ENCODE measurements at places on chromosomes 3 and 15.

GRCh38 chr3:146308222-146308621, 57.3 kb upstream of the PLSCR4 start:
- no peak for DNase-seq

- DNase-seq = no peak
Measured at GRCh38 chr3:142489572-142490323, 41.9 kb upstream of the XRN1 start.

DNA sequence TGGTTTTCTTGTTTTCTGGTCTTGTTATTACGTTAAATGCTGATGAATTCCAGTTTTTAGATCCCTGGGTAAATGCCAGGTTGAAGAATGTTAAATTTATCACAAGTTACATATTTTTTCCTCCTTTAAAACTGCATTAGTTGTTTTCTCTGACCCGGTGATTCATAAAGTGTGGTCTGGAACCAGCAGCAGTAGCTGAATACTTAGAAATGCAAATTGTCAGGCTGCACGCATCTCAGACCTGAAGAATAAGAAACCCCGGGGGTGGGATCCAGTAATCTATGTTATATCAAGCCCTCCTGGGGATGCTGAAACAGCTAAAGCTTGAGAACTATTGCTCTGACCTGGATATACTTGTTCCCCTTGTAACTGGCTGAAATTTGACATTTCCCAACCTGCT, 69.1 kb downstream of the PEX5L start:
- DNase-seq = no peak

DNA sequence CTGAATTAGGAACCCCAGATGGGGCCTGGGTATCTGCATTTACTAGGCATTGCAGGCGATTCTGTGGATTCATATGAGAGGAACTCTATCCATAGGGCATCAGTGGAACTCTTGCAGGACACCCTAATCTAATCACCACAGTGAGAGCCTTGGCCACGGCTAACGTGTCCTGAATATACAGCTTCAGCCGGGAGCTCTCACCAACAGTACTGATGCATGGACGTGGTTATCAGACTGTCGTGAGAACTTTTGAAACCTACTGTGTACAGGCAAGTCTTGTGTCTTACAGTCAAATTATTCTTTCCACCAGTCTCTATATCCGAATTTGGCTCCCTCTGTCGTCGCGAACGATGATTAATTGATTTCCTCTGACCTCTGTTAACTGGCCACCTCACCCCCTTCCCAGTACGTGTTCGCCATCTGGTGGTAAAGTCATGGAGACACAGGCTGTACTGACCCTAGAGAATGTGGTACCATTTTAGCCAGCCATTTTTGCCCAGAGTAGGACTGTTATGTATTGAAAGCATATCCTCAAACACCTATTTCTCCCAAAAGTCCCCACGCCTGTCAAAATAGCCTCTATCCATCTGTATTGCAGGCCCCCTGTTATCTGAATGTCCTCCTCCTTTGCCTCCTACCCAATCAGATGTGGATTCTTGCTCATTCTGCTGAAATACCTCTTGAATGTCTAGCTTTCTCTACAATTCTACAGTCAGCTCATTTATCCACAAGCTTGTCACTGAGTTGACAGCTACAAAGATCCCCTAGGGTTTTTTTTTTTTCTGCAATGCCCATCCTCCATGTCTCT, 39.7 kb downstream of the GLDN start:
- no peak for DNase-seq

- no peak for DNase-seq
Measured at GRCh38 chr3:107975529-107976201, 115.2 kb downstream of the CD47 start.

DNA sequence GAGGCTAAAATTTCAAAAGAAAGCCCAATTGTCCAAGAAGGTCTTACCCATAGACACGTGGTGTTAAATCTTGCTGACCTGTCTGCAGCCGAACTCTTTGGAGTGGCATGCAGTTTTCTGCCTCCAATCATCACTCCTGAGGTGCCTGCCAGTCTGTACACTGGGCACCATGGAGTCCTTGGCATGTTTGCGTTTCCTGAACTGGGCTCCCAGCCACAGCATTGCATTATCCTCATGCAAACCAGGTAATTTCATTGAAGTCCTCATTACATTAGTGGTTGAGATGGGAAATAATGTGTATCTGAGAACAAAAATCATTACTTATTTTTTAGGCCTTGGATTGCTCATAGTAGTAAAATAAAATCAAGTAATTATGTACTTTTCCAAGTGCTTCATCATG, 152.3 kb downstream of the AKAP13 start:
- DNase-seq = no peak

DNA sequence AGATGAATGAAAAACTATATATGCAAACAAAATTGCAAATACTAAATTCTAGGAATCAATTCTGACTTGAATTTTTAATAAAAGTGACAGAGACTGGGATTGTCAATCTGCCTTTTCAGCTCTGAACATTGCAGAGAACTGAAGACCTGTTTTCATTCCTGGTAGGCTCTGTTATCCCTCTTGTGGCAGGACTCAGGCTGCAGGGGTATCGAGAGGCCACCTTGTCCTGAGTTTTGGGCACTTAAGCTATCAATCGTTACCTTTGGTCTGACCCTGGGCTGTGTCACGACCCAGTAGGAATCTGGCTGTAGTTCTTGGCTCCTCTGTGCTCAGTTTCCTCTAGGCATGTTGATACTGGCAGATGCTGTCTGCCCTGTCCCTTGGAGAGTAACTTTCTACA, 238.0 kb downstream of the CACNA2D3 start:
- DNase-seq = no peak

GRCh38 chr15:45834622-45835021, 199.8 kb downstream of the SQOR start:
- no peak for DNase-seq

DNA sequence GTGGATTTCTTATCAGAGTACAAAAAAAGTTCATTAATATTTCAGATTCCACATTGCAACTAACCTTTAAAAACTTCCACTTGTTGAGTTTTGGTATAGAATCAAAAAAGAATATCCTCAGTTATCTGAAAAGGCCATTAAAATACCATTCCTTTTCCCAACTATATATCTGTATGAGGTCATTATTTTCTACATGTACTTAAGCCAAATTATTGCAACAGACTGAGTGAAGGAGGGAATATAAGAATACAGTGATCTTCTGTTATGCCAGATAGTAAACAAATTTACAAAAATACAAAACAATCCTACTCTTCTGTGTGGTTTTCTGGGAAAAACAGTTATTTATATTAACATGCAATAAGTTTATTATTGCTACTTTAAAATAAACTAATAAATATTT, 5.7 kb upstream of the GANC start:
- DNase-seq = no peak

GRCh38 chr3:178967177-178967532, 104.5 kb downstream of the ZMAT3 start:
- DNase-seq = no peak

DNA sequence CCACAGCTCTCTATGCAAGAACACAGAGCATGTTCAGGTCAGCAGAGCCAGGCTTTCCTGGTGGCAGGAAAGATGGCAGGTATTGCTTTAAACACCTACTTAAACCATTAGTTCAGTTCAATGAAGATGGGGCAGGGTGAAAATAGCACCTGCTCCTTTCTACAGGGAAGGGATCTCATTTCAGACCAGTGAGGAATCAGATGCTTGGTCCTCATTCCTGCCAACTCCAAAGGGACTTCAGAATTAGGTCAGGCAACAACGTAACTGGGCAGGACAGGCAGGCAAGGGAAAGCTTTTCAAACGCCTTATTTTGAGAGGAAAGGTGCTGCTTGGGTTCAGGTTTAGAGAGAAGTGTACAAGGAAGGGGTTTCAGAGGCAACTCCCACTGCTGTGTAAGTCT, 12.6 kb upstream of the RPS17 start:
- no peak for DNase-seq

DNA sequence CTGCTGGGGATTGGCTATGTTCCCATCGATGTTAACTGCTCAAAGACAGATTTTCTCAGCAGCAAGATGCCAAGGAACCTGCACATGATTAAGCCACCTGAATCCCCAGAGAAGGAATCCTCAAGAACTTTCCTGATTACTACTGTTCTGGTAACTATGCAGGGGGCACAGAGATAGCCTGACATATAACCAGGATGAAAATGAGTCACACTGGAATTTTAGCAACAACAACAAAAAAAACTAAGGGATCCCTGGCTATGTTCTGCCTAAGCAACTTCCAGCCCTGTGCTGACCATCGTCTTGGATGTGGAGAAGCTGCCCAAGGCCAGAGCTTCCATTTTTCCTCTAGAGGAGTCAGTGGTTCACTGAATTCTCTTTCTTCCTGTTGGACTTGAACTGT, 13.8 kb downstream of the RIOX2 start:
- DNase-seq = no peak

DNA sequence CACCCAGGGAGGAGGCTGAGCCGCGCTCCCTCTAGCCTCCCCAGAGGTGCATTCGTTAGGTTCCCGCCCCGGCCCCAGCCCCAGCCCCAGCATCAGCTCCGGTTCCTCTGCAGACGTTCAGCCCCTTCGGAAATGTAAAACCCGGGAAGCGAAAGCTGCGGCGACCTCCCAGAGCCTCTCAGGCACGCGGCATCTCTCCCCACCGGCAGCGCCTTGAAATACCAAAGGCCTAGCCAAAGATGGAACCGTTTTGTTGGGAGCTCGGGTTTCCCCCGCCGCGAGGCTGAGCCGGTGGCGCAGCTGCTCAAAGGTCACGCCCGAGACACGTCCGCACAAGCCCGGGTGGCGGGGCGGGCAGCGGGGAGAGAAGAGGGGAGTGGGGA, 77.8 kb upstream of the HES1 start:
- no peak for DNase-seq

DNA sequence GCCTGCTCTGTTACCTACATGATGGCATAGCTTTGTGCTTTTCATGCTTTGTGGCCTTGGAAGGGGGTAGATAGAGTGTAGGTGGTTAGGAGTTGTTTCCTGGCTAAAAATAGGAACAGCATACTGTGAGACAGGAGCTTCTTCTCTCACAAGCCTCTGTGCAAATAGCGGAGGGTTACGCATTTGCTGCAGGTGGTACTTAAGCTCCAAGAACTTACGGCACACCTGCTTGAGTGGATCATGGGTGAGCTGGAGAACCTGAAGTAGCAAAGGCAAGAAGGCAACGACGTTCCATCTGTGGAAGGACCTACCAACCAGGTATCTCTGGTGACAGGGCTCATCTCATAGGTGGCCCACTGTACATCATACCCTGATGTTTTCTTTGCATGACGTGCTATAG, 66.0 kb downstream of the ST6GAL1 start:
- DNase-seq = no peak

DNA sequence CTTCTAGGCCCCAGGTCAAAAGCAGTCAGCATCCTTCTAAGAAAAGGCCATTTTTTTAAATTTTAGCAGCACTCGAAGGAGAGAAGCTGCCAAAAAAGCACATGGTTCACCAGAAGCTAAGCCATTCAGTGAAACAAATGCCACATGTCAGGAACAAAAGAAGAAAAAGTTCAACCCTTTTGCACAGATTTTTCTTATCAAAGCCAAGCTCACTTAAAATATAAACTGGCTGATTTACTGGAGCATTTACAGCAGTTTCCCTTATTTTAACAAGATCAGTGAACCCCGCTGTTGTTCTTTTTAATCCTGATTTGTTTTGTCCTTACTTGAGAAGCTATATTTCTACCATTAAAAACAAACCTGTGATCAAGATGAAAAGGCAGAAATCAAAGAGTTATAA, 46.5 kb upstream of the SYNPR start:
- no peak for DNase-seq

DNA sequence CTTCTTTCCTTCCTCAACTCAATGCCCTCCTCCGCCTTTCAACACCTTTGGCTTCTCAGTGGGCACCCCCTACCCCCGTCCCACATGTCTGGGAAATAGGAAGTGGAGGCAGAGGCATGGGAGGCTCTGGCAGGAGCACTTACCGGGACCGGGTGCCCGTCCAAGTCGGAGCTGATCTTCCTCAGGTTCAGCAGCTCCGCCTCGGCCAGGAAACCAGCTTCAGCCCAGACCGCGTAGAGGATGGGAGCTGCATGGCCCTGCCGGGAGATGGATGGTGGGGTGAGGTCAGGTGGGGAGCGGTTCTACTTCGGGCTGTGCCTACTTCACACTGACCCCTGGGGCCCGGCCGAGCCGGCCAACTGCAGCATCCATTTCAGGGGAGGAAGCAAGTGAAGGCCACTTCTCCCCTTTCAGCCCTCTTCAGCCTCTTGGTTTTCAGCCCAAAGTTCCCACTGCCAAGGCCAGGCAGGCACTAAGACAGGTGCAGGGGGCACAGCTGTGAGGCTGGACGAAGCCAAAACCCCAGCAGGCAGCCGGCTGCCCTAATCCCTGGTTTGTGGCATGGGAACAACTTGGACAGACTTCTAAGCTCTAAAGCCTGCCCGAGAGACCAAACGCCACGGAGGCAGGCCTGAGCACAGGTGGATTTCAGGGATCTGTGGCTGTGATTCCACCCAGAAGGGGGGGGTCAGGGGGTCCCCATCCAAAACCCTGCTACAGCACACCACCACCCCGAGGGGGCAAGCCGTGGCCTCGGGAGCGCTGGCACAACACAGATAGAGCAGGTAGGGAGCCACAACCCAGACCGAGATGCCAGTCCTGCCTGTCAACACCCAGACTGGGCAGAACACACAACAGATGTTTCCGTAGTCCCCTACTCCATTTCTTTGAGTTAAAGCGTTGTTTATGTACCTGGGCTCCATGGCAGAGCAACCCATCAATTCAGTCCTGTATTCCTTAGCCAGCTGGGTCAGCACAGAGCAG, 14.5 kb downstream of the TKT start:
- no peak for DNase-seq

DNA sequence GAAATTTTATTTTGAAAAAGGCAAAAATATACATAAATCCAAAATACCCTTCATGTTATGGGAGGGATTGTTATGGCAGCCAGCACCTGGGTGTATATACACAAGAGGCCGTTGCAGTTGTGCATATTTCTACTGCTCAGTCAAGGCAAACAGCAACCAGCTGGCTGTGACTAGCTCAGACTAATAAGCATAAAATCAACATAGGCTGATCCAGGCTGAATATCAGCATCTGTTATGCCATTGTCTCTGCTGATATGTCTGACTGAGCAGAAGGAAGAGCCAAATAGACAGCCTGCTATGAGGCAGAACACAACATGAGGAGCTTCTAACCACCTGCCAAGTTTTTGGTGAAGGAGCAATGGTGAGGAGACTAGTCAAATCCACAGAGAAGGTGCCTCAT, 457.5 kb upstream of the ALCAM start:
- no peak for DNase-seq

All from stimulated activated CD8-positive, alpha-beta memory T cell treated with anti-CD3 and anti-CD28 coated beads, Interleukin-2, amount 100 ng/mL, for 1 hour (primary cell).